Daoy (cell line): ENCODE measurements at places on chromosomes 5 and 9. TPM values are rescaled to one million over a fixed set of nuclear protein-coding genes. Genes with fewer than 3 reads are reported as not detected.

DNA sequence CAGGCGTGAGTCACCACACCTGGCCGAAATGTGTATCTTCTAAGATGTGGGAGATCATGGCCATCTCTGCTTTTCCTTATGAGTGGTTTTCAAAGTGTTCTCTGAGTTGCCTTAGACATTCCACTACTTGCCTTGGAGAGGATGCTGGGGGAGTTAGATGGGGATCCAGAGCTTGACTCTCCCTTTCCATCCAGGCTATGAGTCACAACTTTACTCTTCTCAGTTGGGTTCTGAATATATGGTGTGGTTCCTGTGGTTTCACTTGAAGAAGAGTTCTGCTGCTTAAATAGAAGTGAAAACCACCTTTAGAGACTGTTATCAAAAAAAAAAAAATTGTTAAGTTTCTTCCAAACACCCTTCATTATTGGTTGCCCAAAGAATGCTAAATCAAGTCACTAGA is 217.6 kb downstream of the ZNF608 start:
- DNase-seq: peak; percentile 47

DNA sequence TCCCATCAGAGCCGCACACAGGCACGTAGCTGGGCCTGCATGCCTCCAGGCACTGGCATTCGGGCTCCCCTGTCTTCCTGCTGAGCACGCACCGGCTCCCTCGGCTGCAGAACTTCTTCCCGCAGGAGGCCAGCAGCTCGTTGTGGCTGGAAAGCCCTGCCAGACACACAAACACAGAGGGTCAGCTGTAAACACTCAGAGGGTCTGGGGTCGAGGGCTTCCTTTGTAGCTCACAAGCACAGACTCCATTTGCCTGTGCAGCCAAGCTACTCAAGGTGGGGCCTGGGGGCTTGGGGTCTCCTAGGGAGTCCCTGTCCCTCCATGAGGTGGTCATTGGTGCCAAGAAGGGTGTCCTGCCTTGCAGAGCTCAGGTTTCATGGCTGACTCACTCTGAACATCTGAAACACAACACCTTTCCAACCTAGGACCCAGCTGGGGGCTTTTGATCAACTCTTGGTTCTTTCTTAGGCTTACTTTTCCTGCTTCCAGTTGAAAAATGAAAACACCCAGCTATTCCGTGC is 211.4 kb downstream of the FSTL4 start:
- DNase-seq: no peak

DNA sequence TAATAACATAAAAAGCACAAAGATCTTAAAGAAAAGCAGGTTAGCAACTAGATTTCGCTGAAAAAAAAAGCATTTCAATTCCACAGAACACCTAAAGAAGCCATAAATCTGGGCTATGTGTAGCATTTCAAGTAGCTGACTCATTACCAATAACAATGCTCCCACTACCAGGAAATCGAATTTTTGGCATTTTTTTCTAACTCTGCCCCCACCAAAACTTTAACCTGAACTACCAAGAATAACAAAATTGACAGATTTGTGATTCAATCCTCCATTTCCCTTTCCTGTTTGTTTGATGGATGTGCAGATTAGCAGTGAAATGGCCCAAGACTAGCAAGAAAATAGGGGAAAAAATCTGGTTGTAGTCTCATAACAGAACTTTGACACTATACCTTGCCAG is 180.2 kb downstream of the RASEF start:
- no peak for DNase-seq

DNA sequence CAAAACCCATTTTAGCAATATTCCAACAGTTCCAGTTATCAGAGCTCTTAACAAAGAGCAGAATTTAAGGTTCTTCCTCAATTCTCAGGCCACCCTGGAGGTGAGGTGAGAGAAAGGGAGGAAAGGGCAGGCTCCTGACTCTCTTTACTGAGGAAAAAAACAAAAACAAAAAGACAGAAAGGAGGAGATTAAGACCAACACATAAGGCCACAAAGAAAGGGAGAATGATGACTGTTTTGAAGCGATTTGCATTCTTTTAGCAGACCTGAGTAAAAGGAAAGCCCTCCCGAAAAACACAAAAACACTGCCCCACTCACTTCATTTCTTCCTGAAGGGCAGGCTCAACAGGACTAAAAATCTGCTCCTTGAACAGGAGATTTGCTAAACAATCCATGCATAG is 300.5 kb downstream of the ARL15 start:
- DNase-seq: no peak

DNA sequence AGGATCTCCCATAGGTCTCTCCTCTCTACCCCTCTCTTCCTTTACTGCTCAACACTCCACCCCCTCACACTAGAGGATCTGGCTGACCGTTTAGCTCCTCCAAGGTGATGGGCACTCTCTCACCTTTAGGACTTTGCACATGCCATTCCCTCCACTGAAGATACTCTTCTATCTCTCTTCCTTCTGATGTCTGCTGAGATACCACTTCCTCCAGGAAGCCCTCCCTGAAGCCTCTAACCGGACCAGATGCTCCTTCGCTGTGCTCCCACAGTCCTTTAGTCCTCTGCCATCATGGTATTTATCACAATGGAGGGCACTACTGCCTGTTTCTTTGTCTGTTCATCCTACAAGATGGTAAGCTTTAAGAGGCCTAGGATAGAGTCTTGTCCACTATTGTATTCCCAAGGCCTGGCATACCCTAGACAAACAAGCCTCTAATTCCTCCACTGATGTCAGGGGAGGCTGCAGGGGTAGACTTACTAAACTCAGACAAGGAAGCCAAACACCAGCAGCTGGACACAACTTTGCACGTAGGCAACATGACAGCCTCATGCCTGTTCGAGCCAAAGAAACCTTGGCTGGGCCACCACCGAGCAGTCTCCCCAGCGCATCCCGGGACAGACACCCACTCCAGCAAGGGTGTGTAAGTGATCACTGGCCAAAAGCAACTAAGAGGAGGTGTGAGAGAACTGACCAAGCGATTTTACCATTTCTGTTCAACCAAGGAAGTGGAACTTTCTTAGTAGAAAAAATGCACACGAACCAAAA is 20.2 kb downstream of the ORM2 start:
- no peak for DNase-seq

GRCh38 chr5:36744773-36745589 is 131.6 kb upstream of the NIPBL start:
- DNase-seq: peak; percentile 60

DNA sequence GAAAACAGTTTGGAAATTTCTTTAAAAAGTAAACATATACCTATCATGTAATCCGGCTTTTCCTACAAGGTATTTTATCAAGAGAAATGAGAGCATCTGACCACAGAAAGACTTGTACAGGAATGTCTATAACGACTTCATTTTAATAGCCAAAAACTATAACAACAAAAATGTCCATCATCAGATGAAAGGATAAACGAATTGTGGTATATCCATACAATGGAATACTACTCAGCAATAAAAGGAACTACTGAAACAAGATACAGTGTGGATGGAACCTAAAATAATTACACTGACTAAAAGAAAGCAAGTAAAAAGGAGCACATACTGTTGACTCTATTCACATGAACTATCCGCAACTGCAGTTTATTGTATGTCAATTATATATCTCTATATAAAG is 1.4 kb upstream of the FTMT start:
- no peak for DNase-seq

DNA sequence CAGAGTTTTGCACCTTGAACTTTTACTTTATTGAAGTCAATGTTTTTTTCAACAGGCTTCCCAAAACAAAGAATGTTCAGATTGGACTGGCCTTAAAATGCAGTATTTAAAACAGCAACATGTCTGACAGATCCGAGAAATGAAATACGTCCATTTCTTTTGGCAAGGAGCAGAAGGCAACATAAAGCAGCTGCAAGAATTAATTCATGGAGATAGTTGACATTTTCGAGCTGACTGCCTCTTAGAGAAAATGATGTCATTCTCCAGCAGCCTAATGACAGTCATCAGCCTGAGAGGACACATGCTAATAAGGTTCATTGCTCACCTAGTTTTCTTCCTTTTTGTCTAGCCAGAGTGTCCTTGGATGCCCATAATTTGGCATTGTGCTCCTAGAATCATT is 232.2 kb upstream of the SEMA6A start:
- DNase-seq: no peak

GRCh38 chr9:111961009-111961408 is 64.4 kb downstream of the UGCG start:
- peak; percentile 86 for DNase-seq

- DNase-seq: no peak
Observed at GRCh38 chr5:169051351-169051750, 249.6 kb downstream of the SLIT3 start.

DNA sequence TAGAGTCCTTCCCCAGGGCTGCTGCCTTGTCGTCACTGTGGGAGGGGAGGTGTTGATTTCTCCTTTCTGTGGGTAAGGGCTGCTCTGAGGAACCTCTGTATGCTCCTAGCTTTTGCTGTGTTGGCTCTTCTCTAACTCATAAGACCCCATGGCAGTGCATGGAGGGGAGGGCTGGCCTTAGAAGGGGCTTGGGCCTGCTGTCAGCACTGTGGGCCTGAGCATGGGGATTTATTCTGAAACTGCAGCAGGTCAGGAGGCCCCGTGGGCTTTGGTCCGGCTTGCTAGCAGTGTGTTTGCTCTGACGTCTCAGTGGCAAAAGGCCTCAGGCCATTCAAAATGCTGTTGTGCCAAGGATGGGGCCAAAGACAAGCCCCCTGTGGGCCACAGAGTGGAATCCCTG is 6.8 kb downstream of the FGF18 start:
- DNase-seq: no peak

- no peak for DNase-seq
Observed at GRCh38 chr5:41834506-41834905, 35.7 kb downstream of the OXCT1 start.

DNA sequence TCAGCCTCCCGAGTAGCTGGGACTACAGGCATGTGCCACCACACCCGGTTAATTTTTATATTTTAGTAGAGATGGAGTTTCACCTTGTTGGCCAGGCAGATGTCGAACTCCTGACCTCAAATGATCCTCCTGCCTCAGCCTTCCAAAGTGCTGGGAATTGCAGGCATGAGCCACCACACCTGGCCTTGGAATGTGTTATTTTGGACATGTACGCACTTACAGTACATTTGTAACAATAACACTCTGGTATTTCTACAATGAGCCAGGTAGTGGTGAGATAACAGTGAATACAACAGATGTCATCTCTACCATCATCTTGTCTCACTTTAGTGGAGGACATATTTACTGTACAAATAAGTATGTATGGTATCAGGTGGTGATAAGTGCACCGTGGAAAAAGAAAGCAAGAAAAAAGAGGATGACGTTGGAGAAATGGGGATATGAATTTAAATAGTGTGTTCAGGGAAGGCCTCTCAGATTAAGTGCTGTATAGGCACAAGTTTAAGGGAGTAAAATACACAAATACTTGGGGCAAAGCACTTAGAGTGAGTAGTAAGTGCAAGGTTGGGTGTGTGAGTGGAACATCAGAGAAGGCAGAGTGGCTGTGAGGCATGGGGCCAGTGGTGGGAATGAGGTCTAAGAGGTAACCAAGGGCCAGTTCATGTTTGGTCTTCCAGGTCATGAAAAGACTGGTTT is 100.1 kb downstream of the CDC42SE2 start:
- DNase-seq: no peak

- DNase-seq: no peak
Observed at GRCh38 chr5:126383776-126384175, 39.4 kb upstream of the GRAMD2B start.

DNA sequence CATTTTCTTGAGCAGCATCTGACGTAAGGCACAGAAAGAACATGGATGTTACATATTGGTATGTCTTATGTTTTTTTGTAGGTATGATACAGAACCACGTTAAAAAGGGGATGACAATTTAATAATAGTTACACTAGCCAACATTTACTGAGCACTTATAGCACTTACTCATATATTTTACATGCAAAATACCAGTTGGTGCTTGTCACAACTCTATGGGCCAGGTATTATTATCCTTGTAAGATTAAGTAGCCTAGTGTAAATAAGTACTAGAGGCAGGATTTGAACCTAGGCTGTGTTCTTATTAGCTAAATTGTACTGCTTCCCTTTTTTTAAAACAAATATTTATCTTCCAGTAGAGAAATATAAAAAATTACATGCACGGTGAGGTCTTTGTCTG is 83.5 kb downstream of the RANBP17 start:
- DNase-seq: no peak

GRCh38 chr9:85528142-85528541 is 213.6 kb downstream of the AGTPBP1 start:
- DNase-seq: no peak

- DNase-seq: peak; percentile 49
Observed at GRCh38 chr9:89781838-89782540, 177.2 kb downstream of the GADD45G start.

DNA sequence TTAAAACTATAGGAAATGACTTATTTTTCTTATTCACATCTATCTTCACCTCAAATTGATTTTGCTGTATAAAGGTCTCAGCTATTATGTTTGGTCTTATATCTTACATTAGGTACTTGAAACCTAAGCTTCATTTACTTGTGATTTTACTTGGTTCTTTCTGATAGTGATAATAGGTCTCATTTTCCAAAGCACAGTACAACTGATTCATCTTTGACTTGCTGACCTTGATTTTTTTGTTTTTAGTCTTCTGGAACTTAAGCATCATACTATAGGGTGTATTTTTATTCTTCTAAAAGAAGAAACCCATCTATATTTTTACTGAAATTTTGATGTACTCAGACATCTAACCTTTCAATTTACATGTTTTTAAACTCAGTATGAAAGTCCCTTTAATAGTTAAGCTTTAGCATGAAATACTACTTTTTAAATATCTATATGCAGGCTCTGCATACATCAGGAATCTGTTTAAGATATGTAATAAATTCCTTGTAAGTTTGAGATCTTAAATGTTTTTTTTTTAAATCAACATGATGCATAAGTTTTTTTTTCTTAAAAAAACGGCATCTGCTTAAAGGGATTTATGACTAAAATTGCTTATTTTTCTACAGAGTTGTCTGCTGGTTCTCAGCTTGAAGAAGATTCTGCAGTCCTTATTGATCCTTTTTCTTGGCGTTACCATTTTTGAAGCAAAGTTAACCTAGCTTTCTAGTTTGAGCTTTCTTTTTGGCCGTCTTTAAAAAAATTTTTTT is 13.3 kb downstream of the MATR3 start:
- no peak for DNase-seq

DNA sequence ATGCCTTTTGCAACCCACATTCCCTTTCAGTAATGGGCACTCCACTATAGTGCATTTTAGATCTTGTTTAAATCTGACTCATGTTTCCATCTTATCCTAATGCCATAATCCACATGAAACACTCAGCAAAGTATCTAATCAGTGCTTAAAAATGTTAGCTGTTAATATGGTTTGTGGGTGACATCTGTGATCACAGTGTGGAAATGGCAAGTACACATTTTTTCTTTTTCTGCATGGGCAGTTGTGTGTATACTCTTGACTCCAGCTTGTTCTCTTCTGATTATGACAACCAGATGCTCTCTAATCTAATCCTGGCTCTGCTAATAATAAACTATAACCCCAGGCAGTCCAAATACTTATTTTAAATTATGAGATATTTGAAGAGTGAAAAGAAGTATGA is 103.3 kb downstream of the EDIL3 start:
- DNase-seq: no peak

Gene TSTD2
- 14.4 and 19.0 TPM in 2 replicates for total RNA-seq

Gene SPZ1
- total RNA-seq: not detected in 2 replicates

Gene ADGRD2
- 0.23 TPM in 1 of 2 replicates, not detected in the other for total RNA-seq

Gene DMRTA1
- total RNA-seq: not detected in 2 replicates

Gene IRGM
- 0.51 TPM in 1 of 2 replicates, not detected in the other for total RNA-seq

Gene ESM1
- 1.9 and 5.0 TPM in 2 replicates for total RNA-seq
